ENCODE measurements at places on chromosomes 5 and 9.
A peak's percentile ranks its signal among the peaks of the same experiment; 100 is the strongest.

GRCh38 chr9:113475031-113475430 is 11.5 kb downstream of the RGS3 start:
- no peak overlapping the region for H3K4me3 ChIP-seq
- no peak overlapping the region for H3K27ac ChIP-seq
- H3K4me1 ChIP-seq = peaks cover 7% of the 10 kb centered on the region
- no peak for DNase-seq
- no peaks in the 10 kb centered on the region for H3K36me3 ChIP-seq
- H3K27me3 ChIP-seq = no peaks in the 10 kb centered on the region

DNA sequence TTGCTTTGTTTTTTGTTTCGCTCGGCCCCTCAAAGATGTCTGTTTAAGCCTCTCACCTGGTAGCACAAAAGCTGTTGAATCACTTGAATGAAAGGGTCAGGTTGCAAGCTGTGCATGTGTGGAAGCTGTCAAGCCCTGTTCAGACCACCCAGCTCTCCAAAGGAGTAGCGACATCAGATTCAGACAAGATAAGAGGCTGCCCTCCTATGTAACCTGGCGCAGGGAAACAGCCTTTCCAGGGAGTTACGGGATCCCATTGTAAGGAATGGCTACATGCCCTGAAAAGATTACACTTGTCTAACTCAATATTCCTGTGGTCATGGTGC is 2.9 kb downstream of the FREM1 start:
- no peaks in the 10 kb centered on the region for H3K36me3 ChIP-seq
- DNase-seq = no peak
- H3K27ac ChIP-seq = no peak overlapping the region

DNA sequence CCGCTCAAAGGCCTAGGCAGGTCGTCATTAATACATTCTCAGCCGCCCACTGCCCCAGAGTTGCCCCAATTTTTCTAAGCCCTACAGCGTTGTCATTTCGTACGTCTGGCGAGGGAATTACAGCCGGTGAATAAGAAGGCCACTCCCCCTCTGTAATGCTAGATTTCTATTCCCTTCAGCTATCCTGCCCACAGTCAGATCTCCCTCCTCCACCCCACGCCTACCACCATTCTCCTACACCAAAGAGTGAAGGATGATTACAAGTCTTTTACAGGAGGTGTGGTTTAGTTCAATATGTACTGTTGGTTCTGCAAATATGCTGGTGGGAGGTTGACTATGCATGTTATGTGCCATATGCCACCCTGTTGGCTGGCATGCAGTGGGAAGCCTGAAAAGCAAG is 83.7 kb upstream of the SMIM15 start:
- H3K4me1 ChIP-seq = no peaks in the 10 kb centered on the region
- H3K4me3 ChIP-seq = no peak overlapping the region
- H3K27ac ChIP-seq = no peak overlapping the region
- DNase-seq = no peak

GRCh38 chr5:163377982-163378381 is 59.4 kb upstream of the CCNG1 start:
- no peak overlapping the region for H3K4me3 ChIP-seq
- no peaks in the 10 kb centered on the region for H3K4me1 ChIP-seq
- no peaks in the 10 kb centered on the region for H3K36me3 ChIP-seq
- H3K27me3 ChIP-seq = no peaks in the 10 kb centered on the region
- no peak overlapping the region for H3K27ac ChIP-seq

DNA sequence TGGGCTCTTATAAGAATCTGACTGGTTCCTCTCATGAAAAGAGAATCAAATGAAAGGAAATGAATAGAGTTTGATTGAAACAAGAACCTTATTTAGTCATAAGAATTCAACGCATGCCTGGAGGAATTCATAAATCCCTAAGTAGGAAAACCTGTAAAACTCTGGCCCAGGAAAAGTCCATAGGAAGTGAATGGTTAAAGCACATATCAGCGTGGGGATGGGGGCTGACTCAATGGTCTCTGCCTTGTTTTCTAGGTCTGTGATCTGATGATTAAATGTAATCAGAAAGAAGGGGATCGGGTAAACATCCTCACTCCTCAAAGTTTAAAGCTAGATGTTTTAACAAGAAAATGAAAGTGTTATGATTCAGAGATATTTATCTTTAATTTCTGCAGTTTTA is 759.4 kb upstream of the C9orf72 start:
- DNase-seq = no peak
- H3K4me1 ChIP-seq = no peaks in the 10 kb centered on the region
- no peak overlapping the region for H3K27ac ChIP-seq
- no peaks in the 10 kb centered on the region for H3K36me3 ChIP-seq
- no peaks in the 10 kb centered on the region for H3K27me3 ChIP-seq
- no peak overlapping the region for H3K4me3 ChIP-seq

GRCh38 chr5:20331826-20332225 is 343.8 kb upstream of the CDH18 start:
- H3K4me3 ChIP-seq = no peak overlapping the region
- H3K27ac ChIP-seq = no peak overlapping the region
- no peaks in the 10 kb centered on the region for H3K4me1 ChIP-seq

- no peaks in the 10 kb centered on the region for H3K4me1 ChIP-seq
- no peak overlapping the region for H3K4me3 ChIP-seq
- peaks cover 9% of the 10 kb centered on the region for H3K27me3 ChIP-seq
Measured at GRCh38 chr5:53473633-53474032, 6.8 kb upstream of the FST start.

DNA sequence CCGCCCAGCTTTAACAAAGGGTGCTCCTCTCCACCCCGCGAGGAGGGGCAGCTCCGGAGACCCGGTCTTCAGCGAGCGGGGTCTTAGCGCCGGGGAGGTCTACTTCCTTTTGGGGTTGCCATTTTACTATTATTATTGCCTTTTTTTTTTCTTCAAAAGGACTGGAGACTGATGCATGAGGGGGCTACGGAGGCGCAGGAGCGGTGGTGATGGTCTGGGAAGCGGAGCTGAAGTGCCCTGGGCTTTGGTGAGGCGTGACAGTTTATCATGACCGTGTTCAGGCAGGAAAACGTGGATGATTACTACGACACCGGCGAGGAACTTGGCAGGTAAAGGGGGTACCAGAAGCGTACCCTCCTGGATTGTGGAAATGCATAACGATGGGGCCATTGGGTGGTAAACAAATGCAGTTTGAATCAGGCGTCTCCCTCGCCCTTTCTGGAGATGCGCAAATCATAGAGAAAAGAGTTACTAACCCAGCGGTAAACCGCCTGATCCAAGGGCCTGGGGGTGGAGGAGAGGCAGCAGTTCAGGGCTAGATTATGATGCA is 1.2 kb downstream of the DAPK1 start:
- peaks cover 39% of the 10 kb centered on the region for H3K4me1 ChIP-seq
- H3K27me3 ChIP-seq = no peaks in the 10 kb centered on the region
- peak overlapping the region; percentile 92 for H3K4me3 ChIP-seq
- peak overlapping the region; percentile 61 for H3K27ac ChIP-seq

GRCh38 chr5:57695706-57696388 is 213.2 kb upstream of the ACTBL2 start:
- no peak overlapping the region for H3K27ac ChIP-seq
- H3K27me3 ChIP-seq = no peaks in the 10 kb centered on the region
- no peak overlapping the region for H3K4me3 ChIP-seq
- no peaks in the 10 kb centered on the region for H3K36me3 ChIP-seq
- H3K4me1 ChIP-seq = no peaks in the 10 kb centered on the region

DNA sequence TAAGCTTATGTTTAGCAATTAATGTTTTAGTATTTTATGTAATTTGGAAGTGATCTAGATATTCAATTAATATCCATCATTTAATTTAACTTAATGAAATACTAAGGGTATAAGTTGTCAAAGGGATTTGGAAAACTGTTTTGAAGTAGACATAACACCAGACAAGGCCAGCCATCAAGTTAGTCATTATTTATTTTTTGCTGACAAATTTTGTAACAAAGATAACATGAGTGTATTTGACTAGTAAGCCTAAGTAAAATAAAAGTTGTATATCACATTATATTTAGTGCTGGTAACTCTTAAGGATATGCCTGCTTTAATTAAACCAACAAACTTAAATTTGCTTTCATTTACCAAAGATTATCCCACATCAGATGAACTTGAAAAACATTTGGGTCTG is 125.9 kb upstream of the TNFAIP8 start:
- no peaks in the 10 kb centered on the region for H3K4me1 ChIP-seq
- no peak overlapping the region for H3K4me3 ChIP-seq
- H3K27ac ChIP-seq = no peak overlapping the region
- no peak for DNase-seq
- H3K27me3 ChIP-seq = no peaks in the 10 kb centered on the region
- peaks cover 8% of the 10 kb centered on the region for H3K36me3 ChIP-seq

DNA sequence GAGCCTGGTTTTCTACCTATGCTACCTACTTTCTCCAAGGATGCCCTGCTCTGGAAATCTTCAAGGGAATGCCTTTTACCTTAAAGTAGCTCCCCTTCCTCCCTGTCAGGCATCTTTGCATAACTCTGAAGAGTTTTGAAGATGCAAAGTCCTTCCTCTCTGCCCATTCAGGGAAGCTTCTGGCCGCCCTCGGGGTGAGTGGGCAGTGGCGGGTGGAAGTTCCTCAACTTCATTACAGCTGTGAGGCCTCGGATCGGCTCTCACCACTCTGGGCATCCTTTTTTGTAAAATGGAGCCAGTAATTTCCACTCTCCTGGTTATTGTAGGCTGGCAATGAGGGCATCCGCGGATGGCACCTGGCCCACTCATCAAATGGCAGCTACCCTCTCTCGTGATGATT is 31.7 kb upstream of the STXBP1 start:
- no peak for DNase-seq
- no peaks in the 10 kb centered on the region for H3K27me3 ChIP-seq

GRCh38 chr9:127162046-127162863 is 39.8 kb upstream of the ANGPTL2 start:
- no peaks in the 10 kb centered on the region for H3K27me3 ChIP-seq
- no peaks in the 10 kb centered on the region for H3K36me3 ChIP-seq
- no peak for DNase-seq
- H3K27ac ChIP-seq = no peak overlapping the region
- H3K4me1 ChIP-seq = peaks cover 22% of the 10 kb centered on the region

DNA sequence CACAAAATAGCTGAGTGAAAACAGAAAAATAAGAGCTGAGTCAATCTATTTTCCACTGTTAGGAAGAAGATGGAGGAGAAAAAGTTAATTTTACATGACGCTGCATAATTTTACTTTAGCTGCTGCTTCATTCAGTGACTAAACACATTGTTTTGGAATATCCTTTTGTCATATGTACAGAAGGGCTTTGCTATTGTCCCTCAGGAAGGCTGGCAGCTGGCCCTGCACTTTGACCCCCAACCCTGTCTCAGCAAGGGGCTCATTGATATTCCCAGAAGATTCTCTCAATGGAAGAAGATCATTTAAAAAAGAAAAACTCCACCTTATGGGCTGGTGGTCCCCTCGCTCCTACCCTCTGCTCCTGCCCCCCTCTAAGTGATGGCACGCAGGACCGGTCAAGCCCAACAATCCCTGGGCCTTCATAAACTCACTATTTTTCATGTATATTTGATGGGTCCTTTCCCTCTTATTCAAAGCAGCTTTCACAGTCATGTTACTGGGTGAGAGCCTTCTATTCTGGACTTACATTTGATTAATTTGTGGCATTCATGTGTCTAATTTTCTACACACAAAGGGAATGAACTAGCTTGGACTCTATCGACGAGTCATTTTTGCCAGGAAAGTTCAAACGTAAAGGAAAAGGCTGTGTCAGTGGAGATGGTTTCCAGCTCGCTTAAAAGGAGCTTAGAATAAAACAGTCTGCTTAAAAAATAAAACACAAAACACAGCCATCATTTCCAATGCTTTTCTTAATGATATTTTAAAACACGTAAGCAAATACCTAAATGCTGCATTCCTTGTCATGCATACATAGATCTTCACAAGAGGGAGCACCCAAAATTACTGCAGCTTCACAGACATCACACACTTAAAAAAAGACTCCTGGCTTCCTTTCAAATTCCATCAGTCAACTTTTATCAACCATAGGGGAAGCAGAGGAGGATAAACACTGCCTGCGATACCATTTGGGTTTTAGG is 104.7 kb downstream of the EFNA5 start:
- H3K27ac ChIP-seq = peak overlapping the region; percentile 3
- no peaks in the 10 kb centered on the region for H3K27me3 ChIP-seq
- H3K4me3 ChIP-seq = no peak overlapping the region

- H3K36me3 ChIP-seq = no peaks in the 10 kb centered on the region
- no peaks in the 10 kb centered on the region for H3K27me3 ChIP-seq
- H3K4me1 ChIP-seq = no peaks in the 10 kb centered on the region
- DNase-seq = no peak
- H3K27ac ChIP-seq = no peak overlapping the region
Measured at GRCh38 chr5:75623846-75624245, 12.6 kb downstream of the ANKDD1B start.

DNA sequence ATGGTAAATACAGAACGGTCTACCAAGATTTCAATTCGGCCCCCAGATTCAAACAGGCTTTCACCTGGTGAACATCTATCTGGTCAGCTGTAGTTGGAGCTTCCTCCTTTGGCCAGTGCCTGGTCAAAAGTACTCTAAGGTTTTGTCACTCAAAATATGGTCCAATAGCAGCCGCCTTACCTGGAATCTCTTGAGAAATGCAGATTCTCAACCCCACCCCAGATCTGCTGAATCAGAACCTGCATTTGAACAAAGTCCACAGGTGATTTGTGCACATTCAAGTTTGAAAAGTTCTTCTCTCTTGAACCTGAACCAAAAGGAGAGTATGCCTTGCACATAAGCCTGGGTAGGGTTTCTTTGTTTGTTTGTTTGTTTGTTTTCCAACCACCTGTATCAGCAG is 17.6 kb upstream of the WHRN start:
- H3K27ac ChIP-seq = no peak overlapping the region
- no peak overlapping the region for H3K4me3 ChIP-seq

- no peak overlapping the region for H3K27ac ChIP-seq
- H3K27me3 ChIP-seq = no peaks in the 10 kb centered on the region
- H3K4me3 ChIP-seq = no peak overlapping the region
- H3K4me1 ChIP-seq = no peaks in the 10 kb centered on the region
Measured at GRCh38 chr5:139058121-139058520, 140.0 kb downstream of the SIL1 start.

DNA sequence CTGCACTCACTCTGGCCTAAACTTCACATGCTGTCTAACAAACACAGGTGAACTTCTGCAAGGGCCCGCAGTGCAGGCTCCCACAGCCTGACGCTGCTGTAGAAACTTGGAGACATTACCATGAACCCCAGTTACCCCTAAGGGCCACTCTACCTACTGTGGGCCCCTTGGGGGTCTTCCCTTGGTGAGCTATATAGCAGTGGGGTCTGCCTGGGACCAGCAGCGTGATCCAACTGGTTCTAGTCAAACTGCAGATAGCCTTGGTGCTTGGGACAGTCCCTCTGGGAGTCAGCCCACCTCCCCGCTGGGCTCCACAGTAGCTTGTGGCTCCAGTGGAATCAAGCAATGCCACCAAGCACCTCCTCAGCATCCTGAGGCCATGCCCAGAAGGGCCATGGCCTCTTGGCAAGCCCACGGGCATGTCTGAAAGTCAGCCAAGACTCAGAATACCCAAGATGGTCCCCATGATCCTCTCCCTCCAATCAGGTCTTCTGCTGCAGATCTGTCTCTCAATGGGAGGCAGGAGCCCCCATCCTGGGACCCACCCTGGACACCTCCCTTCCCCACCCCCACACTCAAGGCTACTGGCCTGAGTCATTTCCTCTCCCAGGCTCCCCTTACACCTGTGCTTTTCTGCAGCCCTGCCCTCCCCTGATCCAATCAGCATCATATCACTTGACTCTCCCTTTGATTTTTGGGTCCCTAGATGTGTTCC is 230.0 kb upstream of the IRX1 start:
- no peak overlapping the region for H3K4me3 ChIP-seq
- H3K36me3 ChIP-seq = no peaks in the 10 kb centered on the region
- no peaks in the 10 kb centered on the region for H3K27me3 ChIP-seq
- no peak overlapping the region for H3K27ac ChIP-seq
- no peak for DNase-seq
- H3K4me1 ChIP-seq = no peaks in the 10 kb centered on the region

GRCh38 chr5:122187426-122187825 is 58.1 kb downstream of the ZNF474 start:
- H3K36me3 ChIP-seq = no peaks in the 10 kb centered on the region
- no peak for DNase-seq
- no peaks in the 10 kb centered on the region for H3K27me3 ChIP-seq
- H3K4me1 ChIP-seq = no peaks in the 10 kb centered on the region

All from thymus (tissue), 14 donors.